ENCODE measurements at places on chromosomes 11 and 22.

GRCh38 chr11:61270354-61271076 is 24.6 kb downstream of the VWCE start:
- peak; percentile 87 for DNase-seq

DNA sequence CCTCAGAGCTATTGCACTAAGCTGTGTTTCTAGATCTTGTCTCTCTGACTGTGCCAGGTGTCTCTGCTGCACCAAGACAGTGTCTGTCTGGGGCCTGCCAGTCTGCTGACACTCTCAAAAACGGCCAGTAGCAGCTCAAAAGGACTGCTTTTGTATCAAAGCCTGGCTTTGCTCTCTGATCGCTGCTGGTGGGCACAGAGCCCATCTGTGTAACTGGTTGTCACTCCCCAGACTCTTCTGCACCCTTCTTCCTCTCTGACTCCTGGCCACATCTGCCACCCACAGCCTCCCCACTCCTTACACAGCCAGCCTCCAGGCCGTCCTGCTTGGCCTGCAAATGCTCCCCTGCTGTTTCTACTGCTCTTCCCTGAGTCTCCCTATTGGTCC is 26.5 kb downstream of the MED15 start:
- DNase-seq, result no peak

DNA sequence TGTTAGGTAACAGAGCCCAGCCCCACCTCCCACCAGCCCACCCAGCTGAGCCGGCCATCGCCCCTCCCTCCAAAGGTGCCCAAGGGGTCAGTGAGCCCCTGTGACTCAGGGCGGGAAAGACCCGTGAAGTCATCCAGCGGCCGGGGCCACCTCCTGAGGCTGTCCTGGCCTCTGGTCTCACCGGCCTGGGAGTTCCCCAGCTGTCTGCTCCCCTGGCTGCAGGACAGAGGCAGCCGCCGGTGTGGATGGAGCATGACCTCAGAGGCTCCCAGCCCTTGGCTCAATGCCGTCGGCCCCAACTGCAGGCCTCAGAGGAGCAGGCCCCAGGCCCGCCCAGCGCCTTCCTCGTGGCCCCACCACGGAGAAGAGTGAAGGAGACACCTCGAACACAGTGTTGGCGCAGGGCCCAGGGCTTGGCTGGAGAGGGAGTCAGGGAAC is 28.7 kb downstream of the RPL3 start:
- no peak for DNase-seq

- no peak for DNase-seq
These were observed 122.9 kb downstream of the MAML2 start for GRCh38 chr11:96219981-96220623.

- no peak for DNase-seq
These were observed 3.1 kb downstream of the CDC42EP1 start for GRCh38 chr22:37563153-37564081.

- DNase-seq, result no peak
These were observed 106.7 kb downstream of the MRTFA start for GRCh38 chr22:40529821-40530220.

DNA sequence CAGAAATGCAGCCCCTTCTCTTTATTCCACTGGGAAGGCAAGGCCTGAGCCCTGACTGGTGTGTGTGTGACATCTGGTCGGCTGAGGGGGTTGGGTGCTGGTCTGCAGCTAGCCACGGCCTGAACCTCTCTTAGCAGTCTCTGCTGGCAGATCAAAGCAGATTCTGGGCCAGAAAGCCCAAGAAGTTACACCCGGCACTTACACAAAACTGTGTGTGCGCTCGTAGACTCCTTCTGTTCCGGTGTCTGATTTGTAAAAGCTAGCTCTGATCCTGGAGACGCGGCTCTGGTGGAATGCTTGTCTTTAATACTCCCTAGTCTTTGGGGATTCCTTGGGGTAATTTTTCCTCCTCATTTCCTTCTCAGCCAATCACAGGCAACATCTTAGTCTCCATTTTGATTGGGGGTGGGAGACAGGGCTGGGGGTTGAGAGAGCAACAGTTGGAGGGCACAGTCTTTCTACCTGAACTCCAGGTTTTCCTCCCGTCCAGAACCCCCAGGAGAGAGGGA is 5.5 kb downstream of the PKNOX2 start:
- no peak for DNase-seq

DNA sequence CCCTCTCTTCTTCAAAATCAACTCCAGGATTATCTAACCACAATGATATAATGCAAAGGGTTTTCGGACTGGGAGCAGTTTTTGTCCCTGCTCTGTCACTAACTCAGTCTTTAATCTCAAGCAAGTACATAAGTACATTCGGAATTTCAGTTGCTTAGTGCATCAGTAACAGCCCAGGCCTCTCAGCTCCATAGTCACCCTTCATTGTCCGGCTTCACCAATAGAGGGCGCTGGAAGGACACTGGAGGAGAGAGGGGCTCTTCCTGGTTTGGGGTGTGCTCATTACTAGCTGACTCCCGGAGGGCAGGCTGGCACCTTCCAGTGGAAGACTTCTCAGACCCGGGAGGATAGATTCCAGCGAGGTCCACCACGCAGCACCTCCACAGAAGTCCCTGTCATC is 90.4 kb upstream of the PDGFD start:
- peak; percentile 43 for DNase-seq

DNA sequence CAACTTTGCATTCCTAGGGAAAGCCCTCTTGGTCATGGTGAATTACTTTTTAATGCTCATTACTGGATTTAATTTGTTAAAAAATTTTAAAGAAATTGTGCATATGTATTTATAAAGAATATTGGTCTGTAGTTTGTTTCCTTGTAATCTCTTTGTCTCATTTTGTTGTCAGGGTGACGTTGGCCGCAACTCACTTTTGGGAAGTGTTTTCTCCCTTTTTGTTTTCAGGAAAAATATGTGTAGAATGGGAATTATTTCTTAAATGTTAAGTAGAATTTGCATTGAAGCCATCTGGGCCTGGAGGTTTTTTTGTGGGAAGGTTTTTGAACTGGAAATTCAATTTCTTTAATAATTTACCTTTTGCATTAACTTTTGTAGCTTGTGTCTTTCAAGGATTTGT is 149.1 kb downstream of the UVRAG start:
- DNase-seq, result no peak

DNA sequence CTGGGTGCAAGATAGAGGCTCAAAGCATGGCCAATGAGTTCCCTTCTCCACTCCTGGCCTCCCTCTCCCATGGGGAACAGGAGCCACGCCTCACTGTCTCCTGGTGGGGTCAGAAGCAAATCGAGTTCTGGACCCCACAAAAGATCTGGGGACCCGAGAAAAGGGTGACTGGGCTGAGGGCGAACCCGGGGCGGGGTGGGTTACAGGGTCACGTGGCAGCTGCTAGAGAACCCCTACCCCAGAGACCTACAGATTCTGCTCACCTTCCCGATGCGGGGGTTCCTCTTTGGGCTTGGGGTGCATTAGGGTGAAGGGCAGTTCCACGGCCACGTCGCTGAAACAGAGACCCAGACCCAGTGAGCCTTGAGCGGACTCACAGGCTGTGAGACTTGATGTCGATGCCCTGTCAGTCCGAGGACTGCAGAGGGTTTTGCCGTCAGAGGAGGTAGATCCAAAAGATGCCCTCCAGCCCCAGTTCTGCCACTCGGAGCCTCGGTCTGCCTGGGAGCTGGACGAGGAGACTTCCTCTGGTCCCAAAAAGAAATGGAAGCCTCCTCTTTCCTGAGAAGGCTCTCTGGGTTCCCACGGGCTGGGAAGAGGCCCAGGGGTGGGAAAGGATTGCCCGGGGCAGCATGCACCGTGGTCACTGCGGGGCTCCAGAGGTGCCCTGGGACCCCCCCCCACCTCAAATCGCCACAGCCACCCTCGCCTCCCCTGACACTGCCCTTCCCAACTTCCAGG is 28.2 kb downstream of the TPBGL start:
- no peak for DNase-seq

- DNase-seq, result no peak
These were observed 169.1 kb upstream of the B3GAT1 start for GRCh38 chr11:134581121-134581626.

DNA sequence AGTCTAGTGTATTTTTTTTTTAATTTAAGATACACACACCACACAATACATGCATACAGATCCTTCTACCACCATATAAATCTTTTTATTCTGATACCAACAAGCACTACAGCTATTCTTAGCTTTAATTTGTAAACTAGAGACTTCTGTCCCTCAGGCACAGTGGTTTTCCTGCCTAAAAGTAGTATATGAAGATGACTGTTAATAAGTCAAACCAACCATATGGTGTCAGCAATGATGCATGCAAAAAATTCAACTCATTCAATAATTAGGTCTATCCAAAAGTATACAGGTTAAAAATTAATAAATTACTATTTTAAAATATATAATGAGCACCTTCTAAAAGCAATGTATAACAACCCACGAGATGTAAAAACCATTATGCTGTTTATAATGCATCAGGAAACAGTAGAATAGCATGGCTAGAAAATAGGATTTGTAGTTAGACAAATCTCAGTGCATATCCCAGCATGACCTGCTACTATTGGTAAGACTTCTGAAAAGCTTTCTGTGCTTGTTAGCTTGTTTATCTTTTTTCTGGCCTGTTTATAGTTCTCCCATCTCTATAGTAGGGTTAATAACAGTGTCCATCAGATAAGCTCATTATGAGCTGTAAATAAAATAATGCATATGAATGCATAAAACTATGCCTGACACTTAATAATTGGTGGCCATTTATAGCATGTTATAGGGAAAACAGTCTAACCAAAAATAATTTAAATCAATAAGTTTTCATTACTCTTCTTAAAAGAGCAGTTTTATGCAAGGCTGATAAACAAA is 10.2 kb downstream of the RAB38 start:
- no peak for DNase-seq

DNA sequence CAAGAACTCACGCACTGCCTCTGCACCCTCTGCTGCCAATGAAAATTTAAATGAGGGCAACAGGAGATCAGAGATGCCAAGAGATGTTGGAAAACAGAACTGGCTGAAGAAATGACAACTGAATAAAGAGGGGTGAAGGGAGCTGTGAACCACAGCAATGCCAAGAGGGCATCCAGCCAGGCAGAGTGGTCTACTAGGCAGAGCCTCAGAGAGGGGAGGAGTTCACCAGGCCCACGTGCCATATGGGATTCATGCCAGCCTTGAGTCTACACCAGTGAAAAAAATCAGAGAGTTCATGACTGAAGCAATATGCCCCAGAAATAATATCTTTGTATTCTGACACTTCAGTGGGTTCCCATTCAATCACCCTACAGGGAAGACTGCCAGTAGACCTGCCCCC is 4.4 kb downstream of the APOL2 start:
- DNase-seq, result no peak

DNA sequence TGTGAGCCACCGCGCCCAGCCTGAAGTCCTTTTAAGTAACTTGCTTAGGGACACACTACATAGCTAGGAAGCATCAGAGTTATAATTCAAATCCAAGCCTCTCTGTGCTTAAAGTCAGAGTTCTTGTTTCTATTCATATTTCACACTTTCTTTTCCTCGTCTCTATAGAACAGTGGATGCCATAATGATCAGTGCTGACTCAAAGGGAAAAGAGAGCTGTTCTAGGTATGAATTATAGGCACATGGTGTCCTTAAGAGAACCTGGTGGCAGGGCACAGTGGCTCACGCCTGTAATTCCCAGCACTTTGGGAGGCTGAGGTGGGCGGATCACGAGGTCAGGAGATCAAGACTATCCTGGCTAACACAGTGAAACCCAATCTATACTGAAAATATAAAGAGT is 400.2 kb upstream of the DDI1 start:
- no peak for DNase-seq

DNA sequence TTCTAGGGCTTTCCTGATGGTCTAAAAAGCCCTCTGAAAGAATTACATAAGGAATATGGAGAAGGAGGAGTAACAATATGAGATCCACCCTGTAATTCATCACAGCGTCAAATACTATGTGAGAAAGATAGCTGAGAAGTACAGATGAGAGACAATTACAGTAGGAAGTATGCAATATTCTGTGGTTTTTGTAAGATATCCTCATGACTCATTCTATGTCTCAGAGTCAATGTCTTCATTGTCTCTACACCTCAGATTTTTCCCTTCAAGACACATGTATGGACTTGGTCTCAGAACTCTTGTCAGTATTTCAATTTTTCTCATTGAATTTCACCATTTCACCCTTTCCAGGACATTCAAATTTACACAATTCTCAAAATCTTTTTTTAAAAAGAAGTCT is 343.3 kb upstream of the CTSC start:
- no peak for DNase-seq

GRCh38 chr11:45722144-45722543 is 56.7 kb upstream of the CHST1 start:
- DNase-seq, result no peak

- no peak for DNase-seq
These were observed 5.0 kb upstream of the RASL10A start for GRCh38 chr22:29320546-29320945.

DNA sequence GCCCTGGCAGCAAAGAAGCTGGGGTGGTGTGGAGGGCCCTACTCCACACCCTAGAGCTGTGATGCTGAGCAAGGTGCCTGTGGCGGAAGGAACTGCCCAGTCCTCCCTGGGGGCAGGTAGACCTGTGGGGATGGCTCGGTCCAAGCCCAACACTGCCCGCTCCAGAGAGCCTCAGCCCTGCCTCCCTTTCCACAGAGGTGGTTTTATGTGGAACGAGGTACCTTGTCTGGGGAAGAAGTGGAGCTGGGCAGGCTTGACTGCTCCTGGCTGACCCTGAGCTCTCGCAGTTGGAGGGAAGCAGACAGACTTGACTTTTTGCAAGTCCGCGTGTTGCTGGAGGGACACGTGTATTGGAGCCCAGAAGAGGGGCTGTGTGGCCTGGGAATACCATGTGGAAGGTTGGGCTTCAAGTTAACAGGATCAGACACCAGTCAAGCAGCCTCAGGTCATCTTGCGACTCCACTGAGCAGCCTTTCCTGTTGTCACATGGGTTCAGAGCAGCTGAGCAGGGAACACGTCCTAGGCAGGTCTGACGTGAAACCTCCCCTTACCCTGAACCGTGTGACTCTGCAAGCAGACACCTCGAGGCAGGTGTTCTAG is 117.7 kb downstream of the CACNA1I start:
- no peak for DNase-seq

GRCh38 chr11:78516281-78516680 is 58.4 kb downstream of the NARS2 start:
- no peak for DNase-seq

GRCh38 chr22:17422736-17423343 is 53.6 kb downstream of the CECR2 start:
- DNase-seq, result no peak

- no peak for DNase-seq
These were observed 1.0 kb upstream of the GLB1L2 start for GRCh38 chr11:134330611-134331353.

GRCh38 chr22:31086703-31087330 is 5.7 kb downstream of the SMTN start:
- DNase-seq, result no peak

DNA sequence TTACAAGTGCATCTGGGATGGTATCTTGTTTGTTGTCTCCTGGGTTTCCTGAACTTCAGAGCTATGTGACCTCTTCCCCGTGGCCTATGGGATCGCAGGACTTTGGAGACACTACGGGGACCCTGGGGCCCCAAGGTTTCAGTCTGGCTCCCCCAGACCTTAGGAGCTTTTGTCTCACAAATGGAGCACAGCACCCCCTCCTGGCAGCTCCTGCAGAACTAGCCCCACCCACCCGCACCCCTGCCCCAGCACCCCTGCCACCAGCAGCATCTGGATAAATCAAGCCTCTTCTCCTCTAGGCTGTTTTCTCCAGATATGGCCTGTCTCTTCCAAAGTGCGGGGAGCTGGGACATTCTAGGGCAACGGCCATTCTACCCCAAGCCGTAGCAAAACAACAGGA is 10.4 kb downstream of the RCOR2 start:
- DNase-seq, result peak; percentile 28

GRCh38 chr22:29801796-29802195 is 34.6 kb downstream of the UQCR10 start:
- DNase-seq, result no peak
